Endothelial cell (in vitro differentiated cells): ENCODE measurements at places on chromosomes 2 and 18.

- H3K27me3 ChIP-seq: peaks cover 18% of the 10 kb centered on the region
- peak overlapping the region; percentile 61 for H3K27ac ChIP-seq
- H3K4me1 ChIP-seq: peaks cover 51% of the 10 kb centered on the region
- DNase-seq: no peak
- peaks cover 15% of the 10 kb centered on the region for H3K36me3 ChIP-seq
Measured at GRCh38 chr2:85231468-85231805, 96.4 kb downstream of the TGOLN2 start.

GRCh38 chr2:192230889-192231453 lies 36.2 kb upstream of the TMEFF2 start:
- no peaks in the 10 kb centered on the region for H3K27me3 ChIP-seq
- H3K36me3 ChIP-seq: no peaks in the 10 kb centered on the region
- no peak overlapping the region for H3K4me3 ChIP-seq
- DNase-seq: no peak

- no peaks in the 10 kb centered on the region for H3K27me3 ChIP-seq
- DNase-seq: no peak
Measured at GRCh38 chr2:17362956-17363355, 155.3 kb downstream of the RAD51AP2 start.

- no peak for DNase-seq
- peaks cover 7% of the 10 kb centered on the region for H3K4me1 ChIP-seq
- H3K27ac ChIP-seq: no peak overlapping the region
- no peaks in the 10 kb centered on the region for H3K36me3 ChIP-seq
- H3K27me3 ChIP-seq: peaks cover 10% of the 10 kb centered on the region
Measured at GRCh38 chr18:65754121-65754520, 3.3 kb downstream of the CDH7 start.

GRCh38 chr2:135299658-135300244 lies 231.3 kb downstream of the ZRANB3 start:
- H3K4me3 ChIP-seq: no peak overlapping the region
- peaks cover 7% of the 10 kb centered on the region for H3K27me3 ChIP-seq
- H3K4me1 ChIP-seq: no peaks in the 10 kb centered on the region
- DNase-seq: no peak
- H3K27ac ChIP-seq: no peak overlapping the region
- peaks cover 30% of the 10 kb centered on the region for H3K36me3 ChIP-seq

GRCh38 chr2:173210270-173211196 lies 134.9 kb downstream of the MAP3K20 start:
- H3K36me3 ChIP-seq: no peaks in the 10 kb centered on the region
- no peaks in the 10 kb centered on the region for H3K4me1 ChIP-seq
- H3K4me3 ChIP-seq: no peak overlapping the region
- DNase-seq: peak; percentile 59

- no peak for DNase-seq
- no peak overlapping the region for H3K27ac ChIP-seq
- no peak overlapping the region for H3K4me3 ChIP-seq
- H3K27me3 ChIP-seq: no peaks in the 10 kb centered on the region
Measured at GRCh38 chr2:40488927-40489677, 37.2 kb upstream of the SLC8A1 start.

DNA sequence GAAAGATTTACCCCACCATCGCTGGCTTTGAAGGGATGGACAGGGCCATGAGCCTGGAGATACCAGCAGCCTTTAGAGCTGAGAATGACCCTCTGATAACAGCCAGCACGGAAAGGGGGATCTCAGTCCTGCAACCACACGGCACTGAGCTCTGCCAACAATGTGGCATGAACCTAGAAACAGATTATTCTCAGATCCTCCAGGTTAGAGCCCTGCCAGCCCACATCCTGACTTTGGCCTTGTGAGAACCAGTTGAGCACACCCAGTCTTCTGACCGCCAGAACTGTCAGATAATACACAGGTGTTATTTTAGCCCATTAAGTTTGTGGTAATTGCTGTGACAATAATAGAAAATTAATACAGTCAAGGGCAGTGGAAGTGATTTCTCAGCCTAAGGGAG lies 9.4 kb upstream of the GNLY start:
- H3K4me3 ChIP-seq: no peak overlapping the region
- H3K4me1 ChIP-seq: no peaks in the 10 kb centered on the region
- H3K27ac ChIP-seq: no peak overlapping the region
- H3K36me3 ChIP-seq: no peaks in the 10 kb centered on the region

- no peak overlapping the region for H3K4me3 ChIP-seq
- peaks cover 2% of the 10 kb centered on the region for H3K27me3 ChIP-seq
- DNase-seq: no peak
- no peaks in the 10 kb centered on the region for H3K4me1 ChIP-seq
- H3K36me3 ChIP-seq: peaks cover 4% of the 10 kb centered on the region
- H3K27ac ChIP-seq: no peak overlapping the region
Measured at GRCh38 chr18:51006061-51006818, 23.8 kb upstream of the SMAD4 start.

DNA sequence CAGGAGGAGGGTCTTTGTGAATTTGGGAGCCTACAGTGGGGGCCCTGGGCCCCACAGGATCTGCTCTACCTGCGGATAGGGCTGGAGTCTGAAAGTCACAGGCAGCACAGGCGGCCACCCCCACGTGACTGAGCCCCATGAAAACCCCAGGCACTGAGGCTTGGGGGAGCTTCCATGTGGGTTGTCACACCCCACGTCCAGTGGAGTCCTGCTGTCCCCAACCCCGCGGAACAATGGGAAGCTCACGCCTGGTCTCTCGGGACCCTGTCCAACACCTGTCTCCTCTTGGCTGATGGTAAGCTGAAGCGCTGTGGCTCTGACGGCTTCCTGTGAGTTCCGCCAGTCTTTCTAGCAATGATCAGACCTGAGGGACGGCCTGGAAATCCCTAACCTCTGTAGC lies 85.8 kb downstream of the PTGR3 start:
- H3K4me1 ChIP-seq: no peaks in the 10 kb centered on the region
- H3K27ac ChIP-seq: no peak overlapping the region
- DNase-seq: no peak
- H3K4me3 ChIP-seq: no peak overlapping the region
- peaks cover 4% of the 10 kb centered on the region for H3K27me3 ChIP-seq

- H3K4me3 ChIP-seq: no peak overlapping the region
- H3K4me1 ChIP-seq: peaks cover 49% of the 10 kb centered on the region
- no peaks in the 10 kb centered on the region for H3K36me3 ChIP-seq
- DNase-seq: no peak
Measured at GRCh38 chr2:43045866-43046265, 180.5 kb downstream of the ZFP36L2 start.

GRCh38 chr2:11187083-11187619 lies 31.9 kb downstream of the SLC66A3 start:
- no peak for DNase-seq
- H3K27me3 ChIP-seq: peaks cover 2% of the 10 kb centered on the region
- no peak overlapping the region for H3K27ac ChIP-seq

DNA sequence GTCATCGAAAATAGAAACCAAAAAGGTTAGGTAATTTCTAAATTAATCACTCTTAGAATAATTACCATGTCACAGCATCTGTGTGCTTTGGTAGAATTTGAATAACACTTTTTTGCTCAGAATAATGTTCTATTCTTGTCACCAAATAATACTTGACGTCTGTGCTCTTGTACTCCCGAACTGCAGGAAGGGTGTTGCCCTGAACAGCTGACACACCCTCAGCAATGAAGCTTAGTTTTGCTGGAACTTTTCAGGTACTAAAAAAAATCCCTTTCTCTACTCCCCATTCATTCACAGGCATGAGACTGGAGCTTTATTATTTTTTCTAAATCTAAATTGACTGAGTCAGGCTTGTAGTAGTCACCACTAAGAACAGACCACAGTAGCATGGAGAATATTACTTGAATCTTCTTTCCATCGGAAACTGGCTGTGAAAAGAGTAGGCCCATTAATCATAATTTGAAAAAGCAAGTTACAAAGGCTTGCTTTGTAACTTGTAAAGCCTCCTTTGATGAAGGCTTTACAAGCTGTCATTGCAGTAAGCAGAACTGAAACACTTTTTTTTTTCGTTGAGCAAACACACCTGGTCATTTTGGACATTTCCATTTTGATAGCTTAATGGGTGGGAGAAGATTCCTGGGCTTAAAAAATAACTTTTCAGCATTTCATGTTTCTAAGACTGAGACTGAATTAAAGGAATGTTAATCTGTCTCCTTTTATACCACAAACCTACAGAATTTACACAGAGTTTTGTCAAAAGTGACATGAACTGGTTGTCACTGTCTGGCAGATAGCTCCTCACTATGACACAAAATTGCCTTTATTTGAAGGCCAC lies 70.3 kb upstream of the PELI1 start:
- DNase-seq: no peak
- no peak overlapping the region for H3K27ac ChIP-seq
- no peak overlapping the region for H3K4me3 ChIP-seq
- H3K36me3 ChIP-seq: no peaks in the 10 kb centered on the region
- no peaks in the 10 kb centered on the region for H3K27me3 ChIP-seq

DNA sequence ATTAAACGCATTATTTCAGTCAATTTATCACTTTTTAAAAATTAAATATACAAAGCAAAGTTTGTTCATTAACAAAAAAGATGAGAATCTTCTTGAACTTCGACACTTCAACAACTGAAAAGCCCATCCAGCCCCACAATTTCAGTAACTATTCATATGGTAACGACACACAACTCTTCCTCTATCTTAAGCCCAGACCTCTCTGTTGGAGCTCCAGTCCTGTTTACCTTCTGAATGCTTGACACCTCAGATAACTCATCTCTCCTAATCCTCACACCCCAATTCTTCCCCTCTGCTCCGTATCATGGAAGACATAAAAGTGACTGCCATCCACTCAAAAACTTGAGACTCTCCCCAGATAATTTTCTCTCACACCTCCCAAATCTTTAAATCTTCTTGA lies 12.6 kb downstream of the USP37 start:
- H3K4me3 ChIP-seq: no peak overlapping the region
- no peaks in the 10 kb centered on the region for H3K27me3 ChIP-seq
- H3K27ac ChIP-seq: peak overlapping the region; percentile 3
- H3K36me3 ChIP-seq: peaks cover 22% of the 10 kb centered on the region
- DNase-seq: no peak

GRCh38 chr2:169200756-169201155 lies 131.4 kb downstream of the DHRS9 start:
- no peaks in the 10 kb centered on the region for H3K36me3 ChIP-seq
- no peaks in the 10 kb centered on the region for H3K4me1 ChIP-seq
- DNase-seq: no peak
- H3K27ac ChIP-seq: no peak overlapping the region

DNA sequence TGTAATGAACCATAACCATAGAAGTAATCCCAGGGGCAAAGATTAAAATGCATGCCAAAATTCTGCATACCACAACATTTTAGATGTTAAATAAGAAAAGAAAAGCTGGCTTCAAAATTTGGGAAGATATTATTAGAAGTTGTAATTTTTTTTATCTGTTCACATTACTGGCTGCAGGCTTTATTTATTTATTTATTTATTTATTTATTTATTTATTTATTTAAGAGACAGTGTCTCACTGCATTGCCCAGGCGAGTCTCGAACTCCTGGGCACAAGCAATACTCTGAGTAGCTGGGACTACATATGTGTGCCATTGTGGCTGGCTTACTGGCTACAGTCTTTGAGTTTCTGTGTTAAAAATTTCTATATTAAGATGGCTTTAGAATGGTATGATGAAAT lies 66.5 kb upstream of the PNPT1 start:
- H3K36me3 ChIP-seq: no peaks in the 10 kb centered on the region
- H3K4me3 ChIP-seq: no peak overlapping the region
- no peaks in the 10 kb centered on the region for H3K27me3 ChIP-seq
- no peak overlapping the region for H3K27ac ChIP-seq
- no peak for DNase-seq
- peaks cover 27% of the 10 kb centered on the region for H3K4me1 ChIP-seq

- peak overlapping the region; percentile 43 for H3K27ac ChIP-seq
- peaks cover 11% of the 10 kb centered on the region for H3K36me3 ChIP-seq
- no peak for DNase-seq
- no peak overlapping the region for H3K4me3 ChIP-seq
- H3K27me3 ChIP-seq: peaks cover 8% of the 10 kb centered on the region
- peaks cover 21% of the 10 kb centered on the region for H3K4me1 ChIP-seq
Measured at GRCh38 chr2:70927138-70927537, 8.6 kb upstream of the ATP6V1B1 start.

DNA sequence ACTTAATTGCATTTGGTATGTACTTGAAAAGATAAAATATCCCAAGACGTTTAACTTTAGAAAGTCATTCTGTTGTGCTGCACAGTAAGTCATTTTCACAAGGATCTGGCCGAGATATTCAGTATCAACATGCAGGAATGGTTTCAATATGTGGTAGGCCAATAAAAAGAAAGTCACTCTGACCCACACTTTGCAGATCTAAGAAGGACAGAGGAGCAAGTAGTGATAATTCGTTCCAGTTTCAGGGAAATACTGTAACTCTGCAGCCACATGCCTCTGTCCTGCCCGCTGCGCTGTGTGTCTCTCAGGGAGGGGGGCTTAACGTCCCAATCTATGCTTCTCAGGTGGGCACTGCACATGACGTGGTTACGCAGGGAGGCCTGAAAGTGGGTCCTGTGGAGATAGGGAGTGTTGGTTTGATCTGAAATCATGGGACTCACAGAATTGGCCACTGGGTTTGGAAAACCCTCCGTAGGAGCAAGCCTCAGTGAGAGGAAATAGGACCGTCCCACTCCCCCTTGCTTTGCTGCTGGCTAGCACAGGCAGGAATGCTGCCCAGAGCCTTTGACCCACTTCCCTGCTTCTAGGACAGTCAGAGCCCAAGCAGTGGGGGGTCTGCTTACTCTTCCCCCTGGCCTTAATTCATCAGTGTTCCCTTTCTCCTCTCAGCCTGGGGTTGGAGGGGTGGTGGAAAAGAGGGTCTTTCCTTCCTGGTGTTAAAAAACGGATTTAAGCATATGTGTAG lies 314.7 kb upstream of the SPRED2 start:
- H3K36me3 ChIP-seq: no peaks in the 10 kb centered on the region
- peaks cover 5% of the 10 kb centered on the region for H3K27me3 ChIP-seq
- no peak overlapping the region for H3K4me3 ChIP-seq
- H3K27ac ChIP-seq: no peak overlapping the region
- no peak for DNase-seq

DNA sequence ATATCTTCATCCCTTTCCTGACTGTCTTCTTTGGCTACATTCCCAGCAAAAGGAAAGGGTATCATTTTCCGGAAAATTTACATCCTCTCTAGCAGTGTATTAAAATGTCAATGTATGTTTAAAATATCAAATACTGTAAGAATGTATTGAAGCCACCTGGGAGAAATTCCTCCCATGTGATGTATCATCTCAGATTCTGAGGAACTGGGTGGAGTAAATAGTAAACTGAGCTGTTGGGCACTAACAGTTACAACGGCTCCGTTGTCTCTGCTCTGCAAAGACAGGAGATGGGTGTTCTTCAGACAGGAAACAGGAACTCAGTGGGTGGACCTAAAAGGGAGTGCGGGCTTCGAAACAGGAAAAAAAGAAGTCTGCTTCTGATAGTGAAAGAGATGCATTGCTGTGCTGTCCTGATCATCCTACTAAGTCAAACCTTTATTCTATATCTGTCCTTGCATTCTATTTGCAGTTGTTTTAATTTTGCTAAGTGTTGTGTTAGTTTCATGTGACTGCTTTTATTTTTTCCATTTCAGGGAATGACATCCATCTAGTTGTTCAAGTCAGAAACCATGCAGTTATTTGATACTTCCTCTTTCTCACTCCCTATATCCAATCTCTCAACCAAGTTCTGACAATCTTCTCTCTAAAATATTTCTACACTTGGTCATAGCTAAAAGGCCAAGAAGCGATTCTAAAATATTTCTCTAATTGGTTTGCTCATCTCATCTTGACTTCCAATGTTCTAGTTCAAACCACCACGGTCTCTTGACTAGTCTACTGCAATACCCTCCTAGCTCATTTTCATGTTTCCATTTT lies 19.4 kb downstream of the DOK1 start:
- DNase-seq: no peak
- no peaks in the 10 kb centered on the region for H3K27me3 ChIP-seq
- no peak overlapping the region for H3K4me3 ChIP-seq
- peaks cover 29% of the 10 kb centered on the region for H3K4me1 ChIP-seq
- peak overlapping the region; percentile 83 for H3K27ac ChIP-seq
